ENCODE measurements at places on chromosomes 6 and 20.

- DNase-seq: peak; percentile 89
Measured at GRCh38 chr6:156780102-156780641, 3.0 kb downstream of the ARID1B start.

- no peak for DNase-seq
Measured at GRCh38 chr6:22042706-22043105, 254.1 kb downstream of the PRL start.

- DNase-seq: no peak
Measured at GRCh38 chr20:12504779-12505178, 504.0 kb upstream of the SPTLC3 start.

GRCh38 chr6:122994256-122994655 lies 1.8 kb upstream of the CLVS2 start:
- DNase-seq: no peak

DNA sequence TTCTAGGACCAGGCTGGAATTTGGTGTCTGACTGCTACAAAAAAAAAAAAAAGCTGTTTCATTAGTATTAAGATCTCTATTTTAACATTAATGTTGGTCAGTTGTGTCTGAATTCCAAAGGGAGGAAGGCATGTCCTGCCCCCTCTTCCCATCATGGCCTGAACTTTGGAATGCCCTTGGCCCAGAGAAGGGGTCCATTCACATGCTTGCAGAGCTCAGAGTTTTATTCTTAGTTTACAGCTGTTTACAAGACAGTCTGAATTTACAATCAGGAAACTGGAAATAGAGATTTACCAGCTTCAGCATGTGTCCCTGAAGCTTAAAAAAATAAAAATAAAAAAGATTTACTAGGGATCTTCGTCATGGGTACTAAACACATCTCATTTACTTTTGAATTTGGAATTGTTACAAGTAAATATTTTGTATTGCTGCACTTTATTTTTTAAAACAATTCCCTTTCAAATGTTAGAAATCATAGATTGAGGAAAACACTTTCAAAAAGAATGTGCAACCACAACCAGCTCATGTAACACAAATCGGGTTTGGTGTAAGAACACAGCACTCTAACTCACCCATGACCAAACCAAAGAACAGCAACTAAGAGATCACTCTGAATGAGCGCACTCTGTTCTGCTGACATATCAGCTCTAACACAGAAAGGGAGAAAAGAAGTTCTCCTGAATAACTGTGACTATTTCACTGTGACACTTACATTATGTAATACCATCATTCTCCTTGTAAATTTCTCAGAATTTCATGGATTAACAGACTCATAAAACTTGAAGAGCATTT lies 6.6 kb upstream of the SERPINB6 start:
- DNase-seq: no peak
